ENCODE measurements at places on chromosomes 12 and 14.

GRCh38 chr14:79660053-79660939 is 551.0 kb downstream of the DIO2 start:
- DNase-seq = no peak

GRCh38 chr14:30996892-30997659 is 28.4 kb upstream of the AP4S1 start:
- no peak for DNase-seq

DNA sequence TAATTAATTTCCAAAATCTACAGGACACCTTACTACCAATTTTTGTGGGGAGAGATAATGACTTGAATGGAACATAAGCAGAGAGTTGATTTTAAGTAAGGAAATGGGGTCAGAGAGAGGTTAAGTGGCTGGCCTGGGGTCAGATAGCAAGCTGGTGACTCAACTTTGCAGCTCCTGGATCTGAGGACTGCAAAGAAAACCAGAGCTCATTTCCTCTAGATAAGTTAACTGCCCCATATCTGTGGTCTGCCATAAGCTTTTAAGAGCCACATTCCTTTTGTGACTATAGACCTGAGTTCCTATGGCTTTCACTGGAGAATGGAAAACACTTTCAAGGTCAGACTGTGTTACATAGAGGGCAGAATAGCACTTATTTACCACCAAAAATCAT is 201.2 kb upstream of the PRICKLE1 start:
- DNase-seq = peak; percentile 73

- DNase-seq = no peak
Observed at GRCh38 chr14:68264260-68264569, 444.6 kb downstream of the RAD51B start.

- DNase-seq = no peak
Observed at GRCh38 chr12:52079576-52080402, at the start of gene SMIM41. Gene SMIM41 (plus strand): TSS chr12:52079704. CDS start chr12:52079780, 76 bp downstream.

- no peak for DNase-seq
Observed at GRCh38 chr12:124980098-124980892, 8.6 kb downstream of the DHX37 start.

GRCh38 chr14:95585953-95586620 is 51.2 kb downstream of the GLRX5 start:
- DNase-seq = no peak

- DNase-seq = no peak
Observed at GRCh38 chr12:92488735-92489134, 214.1 kb upstream of the PLEKHG7 start.

GRCh38 chr14:34387974-34388516 is 74.0 kb downstream of the SPTSSA start:
- no peak for DNase-seq

DNA sequence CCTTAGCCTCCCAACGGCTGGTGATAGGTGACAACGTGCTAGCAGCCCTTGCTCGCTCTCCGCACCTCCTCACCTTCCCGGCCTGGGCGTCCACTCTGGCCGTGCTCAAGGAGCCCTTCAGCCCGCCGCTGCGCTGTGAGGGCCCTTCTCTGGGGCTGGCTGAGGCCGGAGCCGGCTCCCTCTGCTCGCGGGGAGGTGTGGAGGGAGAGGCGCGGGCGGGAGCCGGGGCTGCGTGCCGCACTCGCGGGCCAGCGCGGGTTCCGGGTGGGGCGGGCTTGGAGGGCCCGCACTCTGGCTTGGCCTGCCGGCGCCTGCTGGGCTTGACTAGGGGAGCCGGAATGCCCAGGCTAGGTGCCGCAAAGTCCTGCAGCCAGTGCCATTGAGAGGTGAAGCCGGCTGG is 131.1 kb downstream of the CCER1 start:
- no peak for DNase-seq

GRCh38 chr14:63203618-63204406 is 431 bp upstream of the RHOJ start:
- DNase-seq = peak; percentile 89

- no peak for DNase-seq
Observed at GRCh38 chr12:81953541-81953940, 194.4 kb upstream of the PPFIA2 start.

DNA sequence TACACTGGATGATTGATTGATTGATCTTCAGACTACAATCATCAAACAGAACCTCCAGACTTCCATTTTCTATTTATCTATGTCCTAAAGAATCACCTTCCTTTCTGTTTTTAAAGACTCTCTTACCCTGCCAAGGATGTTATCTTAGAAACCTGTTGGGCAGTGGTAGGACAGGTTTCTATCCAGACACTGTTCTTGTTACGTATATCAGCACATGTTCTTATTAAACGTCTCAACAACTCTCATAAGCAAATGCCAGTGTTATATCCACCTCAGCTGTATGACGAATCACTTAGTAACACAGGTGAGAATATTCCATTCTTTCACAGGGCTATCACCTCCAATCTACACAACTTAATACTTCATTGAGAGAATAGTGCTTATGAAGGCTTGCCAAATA is 40.2 kb upstream of the RPL10L start:
- no peak for DNase-seq

DNA sequence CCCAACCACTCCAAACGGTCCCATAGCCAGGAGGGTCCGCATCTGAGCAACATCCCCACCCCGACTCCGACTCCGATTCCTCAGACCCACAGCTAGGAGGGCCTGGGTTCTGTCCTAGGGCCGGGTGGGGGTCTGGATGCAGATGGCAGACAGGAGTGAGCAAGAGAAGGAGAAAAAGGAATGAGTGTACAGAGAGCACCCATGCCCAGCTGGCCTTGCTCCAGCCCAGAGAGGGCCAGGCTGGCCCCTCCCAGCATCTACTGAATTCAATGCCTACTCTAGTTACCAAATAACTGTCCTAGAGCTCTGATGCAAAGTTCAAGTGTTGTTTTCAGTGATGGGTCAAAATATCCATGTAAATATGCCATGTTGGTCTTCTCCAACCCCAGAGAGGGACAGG is 40.8 kb downstream of the VDR start:
- DNase-seq = no peak

- DNase-seq = no peak
Observed at GRCh38 chr14:64942531-64943111, at the start of gene GPX2. Gene GPX2 (minus strand): TSS chr14:64942745. CDS start chr14:64942726, 19 bp downstream.

- no peak for DNase-seq
Observed at GRCh38 chr12:68805592-68806120, 2.3 kb upstream of the MDM2 start.

GRCh38 chr14:30655124-30655523 is 33.0 kb downstream of the SCFD1 start:
- peak; percentile 6 for DNase-seq

GRCh38 chr14:51650716-51651387 is 858 bp upstream of the FRMD6 start:
- DNase-seq = no peak

DNA sequence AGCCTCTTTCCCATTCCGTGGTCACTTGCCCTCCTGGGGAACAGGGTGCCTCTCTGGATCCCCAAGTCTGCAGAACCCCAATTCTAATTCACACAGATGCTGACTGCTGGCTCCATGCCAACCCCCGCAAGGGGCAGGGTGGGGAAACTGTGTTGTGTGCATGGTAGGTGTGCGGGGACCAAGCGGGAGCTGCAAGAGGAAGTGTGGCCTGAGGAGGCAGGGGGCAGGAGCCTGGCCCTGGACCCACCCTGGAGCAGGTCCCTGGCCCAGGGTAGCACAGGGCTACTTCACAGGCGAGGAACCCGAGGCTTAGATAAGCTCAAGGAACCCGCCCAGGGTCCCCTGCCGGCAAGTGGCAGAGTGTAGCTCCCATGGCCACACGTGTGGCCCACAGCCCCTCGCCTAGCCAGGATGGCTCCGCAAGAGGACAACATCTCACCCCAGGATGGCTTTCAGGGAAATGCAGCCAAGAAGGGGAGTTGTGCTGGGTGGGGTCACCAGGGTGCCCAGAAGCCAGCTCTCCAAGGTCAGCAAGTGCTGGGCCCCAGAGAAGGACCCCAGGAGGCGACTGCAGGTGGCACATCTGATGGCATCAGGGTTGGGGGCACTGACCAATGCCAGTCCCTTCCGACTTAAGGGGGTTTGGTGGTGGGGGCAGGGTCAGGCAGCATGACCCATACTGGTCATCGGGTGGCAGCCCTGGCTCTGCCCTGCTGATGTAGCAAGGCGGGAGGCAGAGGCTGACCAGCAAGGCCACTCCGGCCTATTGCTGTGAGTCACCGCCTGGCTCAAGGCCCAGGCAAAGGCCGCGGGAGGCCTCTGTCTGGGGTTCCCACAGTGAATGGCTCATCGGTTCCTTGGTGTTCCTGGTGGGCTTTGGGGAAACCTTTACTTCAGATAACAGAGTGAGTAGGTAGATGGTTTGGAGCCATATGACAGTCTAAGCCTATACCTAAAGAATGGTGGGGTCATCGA is 37.3 kb upstream of the EML1 start:
- DNase-seq = no peak

GRCh38 chr14:68033336-68033932 is 213.9 kb downstream of the RAD51B start:
- no peak for DNase-seq

DNA sequence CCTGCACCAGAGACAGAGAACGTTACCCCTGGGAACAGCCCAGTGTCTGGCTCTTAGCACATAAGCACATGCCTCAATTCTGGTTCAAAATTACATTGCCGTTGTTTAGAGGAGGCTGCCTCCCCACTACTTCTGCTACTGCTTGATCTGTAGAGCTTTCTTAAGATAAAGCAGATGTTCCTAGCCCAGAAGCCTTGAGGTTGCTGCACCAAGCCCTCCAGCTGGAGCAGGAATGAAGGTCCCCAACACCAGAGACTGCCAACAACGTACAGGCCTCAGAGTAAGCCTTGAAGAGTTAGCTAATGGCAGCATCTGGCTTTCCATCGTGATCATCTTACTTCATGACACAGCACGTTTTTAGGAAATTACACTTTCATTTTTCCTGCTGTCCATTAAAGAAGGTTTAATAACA is 34.7 kb upstream of the AMIGO2 start:
- DNase-seq = no peak

DNA sequence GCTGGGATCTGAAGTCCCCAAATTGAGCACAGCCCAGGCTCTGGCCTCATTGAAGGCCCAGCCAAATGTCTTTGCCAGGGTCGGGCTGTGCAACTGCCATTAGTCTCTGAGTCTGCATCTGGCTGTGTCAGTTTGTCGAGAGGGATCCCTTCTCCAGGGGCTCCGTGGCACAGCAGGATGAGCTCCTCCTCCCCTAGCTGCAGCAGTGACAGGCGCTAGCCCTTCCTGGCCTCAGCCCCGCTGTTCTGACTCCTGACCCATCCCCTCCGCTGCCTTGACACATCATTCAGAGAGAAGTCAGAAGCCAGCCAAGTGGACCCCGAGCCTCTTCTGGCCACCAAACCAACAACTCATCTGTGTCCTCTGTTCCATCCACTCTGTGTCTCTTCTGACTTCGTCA is 188.3 kb downstream of the CALM1 start:
- DNase-seq = no peak

GRCh38 chr12:94245631-94246383 is 97.4 kb downstream of the PLXNC1 start:
- DNase-seq = no peak

- no peak for DNase-seq
Observed at GRCh38 chr12:21989819-21990412, 48.7 kb upstream of the ABCC9 start.

DNA sequence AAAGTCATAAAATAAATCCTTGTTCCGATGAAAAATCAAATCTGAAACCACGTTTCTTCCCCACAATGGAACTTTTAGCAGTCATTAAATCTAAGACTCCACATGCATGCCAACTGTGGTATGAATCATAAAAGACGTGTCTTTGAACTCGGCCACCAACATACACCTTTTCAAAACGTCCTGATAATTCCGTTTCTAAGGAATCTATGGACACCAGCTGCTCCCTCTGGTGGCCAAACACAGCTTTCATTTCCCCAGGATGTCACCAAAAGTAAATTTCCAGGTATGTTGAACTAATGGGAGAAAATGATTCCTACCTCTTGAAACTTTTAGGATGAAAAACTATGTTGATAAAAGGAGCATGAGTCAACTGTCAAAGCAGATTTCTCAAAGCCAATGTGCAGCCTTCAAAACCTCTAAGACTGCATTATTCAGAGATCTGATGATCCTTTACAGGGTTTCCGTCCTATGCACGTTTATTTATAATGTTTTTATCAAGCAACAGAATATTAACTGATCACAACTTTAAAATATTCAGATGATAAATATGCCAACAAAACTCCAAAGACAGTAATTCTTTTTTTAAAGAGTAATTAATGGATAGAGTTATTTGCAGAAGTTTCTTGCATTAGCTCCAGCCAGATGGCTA is 96.2 kb downstream of the CIT start:
- DNase-seq = peak; percentile 36

- no peak for DNase-seq
Observed at GRCh38 chr14:44663136-44663535, 156.1 kb upstream of the FSCB start.

DNA sequence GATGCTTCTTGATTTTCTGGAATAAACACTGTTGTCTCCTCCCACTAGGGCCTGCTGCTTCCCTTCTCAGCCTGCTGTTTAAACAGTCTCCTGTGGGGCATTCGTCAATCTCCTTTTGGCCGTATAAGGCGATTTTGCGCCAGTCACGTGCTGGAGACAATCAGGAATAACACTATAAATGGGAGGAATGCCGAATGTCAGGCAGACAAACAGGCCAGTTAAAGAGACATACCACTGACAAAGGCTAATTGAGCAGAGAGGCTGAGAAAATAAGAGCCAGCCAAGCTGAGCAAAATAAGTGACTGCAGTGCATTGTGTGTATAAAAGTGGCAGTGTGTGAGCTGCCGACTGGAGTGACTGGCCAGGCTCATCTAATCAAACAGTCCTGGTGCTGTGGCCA is 23.3 kb downstream of the DMAC2L start:
- no peak for DNase-seq

DNA sequence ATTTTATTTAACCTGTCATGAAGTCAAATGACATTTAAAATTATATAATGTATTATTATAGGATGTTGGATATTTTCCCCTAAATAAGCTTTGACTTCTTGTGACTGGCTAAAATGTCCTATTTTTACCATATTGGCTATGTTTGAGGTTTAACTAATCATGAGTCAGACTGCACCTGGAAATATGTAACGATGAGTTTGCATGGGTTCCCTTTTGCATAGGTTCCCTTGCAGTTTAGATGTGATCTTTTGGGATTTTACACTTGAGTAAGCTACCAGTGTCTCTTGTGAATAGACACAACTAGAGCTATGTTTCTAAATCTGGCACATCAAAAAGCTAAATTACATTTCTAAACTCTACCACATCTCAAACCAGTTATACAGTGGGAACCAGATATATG is 5.2 kb downstream of the PDZRN4 start:
- DNase-seq = no peak

DNA sequence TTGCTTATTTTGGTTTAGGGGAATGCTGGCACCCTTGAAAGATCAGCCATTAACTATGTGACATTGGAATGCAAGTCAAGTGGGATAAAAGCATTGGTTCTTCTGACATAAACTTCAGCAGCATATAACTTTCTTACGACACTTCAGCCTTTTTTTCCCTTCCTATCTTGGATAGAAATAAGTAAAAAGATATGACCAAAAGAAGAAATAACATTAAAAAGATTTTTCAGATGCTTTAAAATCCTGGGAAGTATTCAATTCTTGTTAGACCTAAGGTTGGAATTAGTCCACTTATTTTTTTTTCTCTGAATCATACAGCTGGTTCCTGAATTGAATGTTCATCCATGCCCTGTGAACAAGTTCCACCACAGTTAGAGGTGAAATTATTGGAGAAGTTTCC is 85.6 kb upstream of the TSPAN8 start:
- no peak for DNase-seq
